ENCODE measurements at places on chromosomes 5 and 9. TPM values are rescaled to one million over a fixed set of nuclear protein-coding genes. Genes with fewer than 3 reads are reported as not detected.

GRCh38 chr5:159582756-159583541 is 252.7 kb upstream of the IL12B start:
- DNase-seq, result no peak

- no peak for DNase-seq
These were observed 311.6 kb downstream of the PLK2 start for GRCh38 chr5:58148254-58148775.

DNA sequence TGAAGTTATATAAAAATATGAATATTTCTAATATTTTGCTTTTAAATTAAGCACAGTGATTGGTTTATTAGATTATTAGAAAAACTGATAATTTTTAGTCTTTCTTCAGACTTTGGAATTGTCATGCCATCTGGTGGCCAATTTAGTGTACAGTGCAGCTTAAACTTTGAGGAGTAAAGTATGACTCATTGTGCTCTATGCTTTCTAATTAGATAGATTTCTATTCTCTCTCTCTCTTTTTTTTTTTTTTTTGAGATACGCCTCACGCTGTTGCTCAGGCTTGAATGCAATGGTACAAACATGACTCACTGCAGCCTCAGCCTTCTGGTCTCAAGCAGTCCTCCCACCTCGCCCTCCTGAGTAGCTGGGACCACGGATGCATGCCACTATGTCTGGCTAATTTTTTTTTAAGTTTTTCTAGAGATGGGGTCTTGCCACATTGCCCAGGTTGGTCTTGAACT is 42.1 kb upstream of the GPR21 start:
- DNase-seq, result no peak

- no peak for DNase-seq
These were observed 61.8 kb upstream of the PRDM9 start for GRCh38 chr5:23445573-23445972.

GRCh38 chr9:33458444-33458843 is 11.1 kb upstream of the AQP3 start:
- DNase-seq, result no peak

- no peak for DNase-seq
These were observed 102.3 kb upstream of the IL6ST start for GRCh38 chr5:56097055-56097454.

- peak; percentile 97 for DNase-seq
These were observed at the start of the genes TMEM167A and XRCC4 for GRCh38 chr5:83076742-83077661. Gene TMEM167A, minus strand, starts transcription at chr5:83077394. Its CDS starts 71 bp downstream, at chr5:83077323. Gene XRCC4, plus strand, starts transcription at chr5:83077547. Its CDS starts 27,373 bp downstream, at chr5:83104920.

GRCh38 chr5:152305525-152305924 is 99.6 kb downstream of the NMUR2 start:
- DNase-seq, result no peak

GRCh38 chr9:129412814-129413536 is 207.9 kb downstream of the C9orf50 start:
- DNase-seq, result peak; percentile 72

SLC6A19 gene
- not detected for total RNA-seq
